ENCODE measurements at places on chromosomes 7 and 10.
A peak's percentile ranks its signal among the peaks of the same experiment; 100 is the strongest.

DNA sequence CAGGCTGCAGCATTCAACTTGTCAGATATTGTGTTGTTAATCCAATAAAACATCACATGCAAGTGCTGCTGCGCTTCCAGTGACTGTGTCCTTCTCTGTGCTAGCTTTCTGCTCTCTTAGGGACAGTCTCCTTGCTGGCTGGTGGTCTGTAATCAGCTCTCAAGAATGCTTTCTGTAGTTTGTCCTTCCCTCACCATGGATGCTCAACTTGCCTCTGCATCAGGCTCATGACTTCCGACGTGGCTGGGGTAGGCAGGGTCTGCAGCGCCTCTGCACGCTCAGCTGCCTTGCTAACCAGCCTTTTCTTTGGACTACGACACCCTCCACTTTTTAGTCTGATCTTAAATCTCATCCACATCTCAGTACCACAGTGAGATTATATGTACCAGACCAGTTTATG, 58.3 kb downstream of the MMRN2 start:
- no peak for DNase-seq

GRCh38 chr10:63798599-63799498, 277.6 kb downstream of the REEP3 start:
- peak; percentile 72 for DNase-seq

DNA sequence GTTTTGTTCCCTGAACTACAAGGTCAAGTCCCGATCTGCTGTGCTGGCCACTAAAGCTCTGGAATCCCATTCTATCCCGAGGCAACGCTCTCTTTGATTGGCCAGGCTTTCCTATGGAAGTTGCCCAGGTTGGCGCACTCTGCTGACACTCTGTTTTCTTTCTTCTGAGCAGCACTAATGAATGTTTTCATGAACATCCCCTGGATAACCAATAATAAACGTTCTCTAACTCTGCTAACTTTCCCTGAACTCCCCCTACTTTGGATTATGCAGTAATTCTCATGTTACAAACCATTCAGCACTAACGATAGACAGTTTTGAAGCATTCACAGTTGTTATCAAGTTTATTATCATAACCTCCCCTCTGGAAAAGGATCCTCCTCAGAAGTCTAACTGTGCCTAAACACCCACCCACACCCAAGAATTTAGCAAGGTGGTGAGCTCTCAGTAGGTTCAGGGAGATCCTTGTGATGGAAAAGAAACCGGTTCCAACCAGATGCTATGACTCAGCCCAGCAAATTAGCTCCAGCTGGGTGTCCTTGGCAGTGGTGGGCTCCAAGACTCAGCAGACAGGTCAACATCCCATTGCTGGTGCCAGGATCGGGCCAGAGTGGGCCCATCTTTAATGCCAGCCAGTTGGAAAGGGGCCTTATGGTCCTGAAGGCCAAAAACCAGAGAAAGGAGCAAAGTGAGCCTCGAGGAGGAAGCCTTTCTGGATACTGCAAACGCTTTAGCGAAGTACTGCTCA, 68.4 kb downstream of the CREB3L2 start:
- no peak for DNase-seq

GRCh38 chr7:108254259-108254658, 124.1 kb upstream of the LAMB4 start:
- no peak for DNase-seq

DNA sequence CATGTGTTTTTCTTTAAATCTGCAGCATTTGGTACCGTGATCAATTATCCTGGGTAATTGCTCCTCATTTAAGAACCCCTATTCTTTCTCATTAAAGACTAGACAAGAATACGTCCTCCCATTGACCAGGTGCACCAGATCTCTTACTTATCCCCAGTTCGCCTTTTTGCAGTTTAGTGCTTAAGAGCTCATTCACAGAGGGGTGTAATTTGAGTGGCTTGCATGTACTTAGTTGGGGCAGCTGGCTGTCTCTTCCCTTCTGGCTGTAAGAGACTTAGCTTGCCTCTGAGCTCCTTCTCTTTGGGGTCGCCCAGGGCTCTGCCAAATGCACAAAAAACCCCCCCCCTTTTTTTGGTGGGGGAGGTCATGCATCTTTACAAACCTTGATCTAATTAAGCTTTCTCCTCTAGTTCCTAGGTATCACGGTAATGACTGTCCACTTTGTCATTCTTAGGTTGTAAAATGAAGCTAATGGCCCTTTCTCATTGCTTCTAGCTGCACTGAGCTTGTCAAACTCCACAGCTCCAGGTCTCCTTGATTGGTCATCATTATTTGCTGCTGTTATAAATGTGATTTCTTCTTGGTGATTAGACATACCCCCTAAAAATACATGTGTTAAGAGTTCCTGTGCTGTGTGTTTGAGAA, 26.3 kb downstream of the GAD2 start:
- DNase-seq: no peak

DNA sequence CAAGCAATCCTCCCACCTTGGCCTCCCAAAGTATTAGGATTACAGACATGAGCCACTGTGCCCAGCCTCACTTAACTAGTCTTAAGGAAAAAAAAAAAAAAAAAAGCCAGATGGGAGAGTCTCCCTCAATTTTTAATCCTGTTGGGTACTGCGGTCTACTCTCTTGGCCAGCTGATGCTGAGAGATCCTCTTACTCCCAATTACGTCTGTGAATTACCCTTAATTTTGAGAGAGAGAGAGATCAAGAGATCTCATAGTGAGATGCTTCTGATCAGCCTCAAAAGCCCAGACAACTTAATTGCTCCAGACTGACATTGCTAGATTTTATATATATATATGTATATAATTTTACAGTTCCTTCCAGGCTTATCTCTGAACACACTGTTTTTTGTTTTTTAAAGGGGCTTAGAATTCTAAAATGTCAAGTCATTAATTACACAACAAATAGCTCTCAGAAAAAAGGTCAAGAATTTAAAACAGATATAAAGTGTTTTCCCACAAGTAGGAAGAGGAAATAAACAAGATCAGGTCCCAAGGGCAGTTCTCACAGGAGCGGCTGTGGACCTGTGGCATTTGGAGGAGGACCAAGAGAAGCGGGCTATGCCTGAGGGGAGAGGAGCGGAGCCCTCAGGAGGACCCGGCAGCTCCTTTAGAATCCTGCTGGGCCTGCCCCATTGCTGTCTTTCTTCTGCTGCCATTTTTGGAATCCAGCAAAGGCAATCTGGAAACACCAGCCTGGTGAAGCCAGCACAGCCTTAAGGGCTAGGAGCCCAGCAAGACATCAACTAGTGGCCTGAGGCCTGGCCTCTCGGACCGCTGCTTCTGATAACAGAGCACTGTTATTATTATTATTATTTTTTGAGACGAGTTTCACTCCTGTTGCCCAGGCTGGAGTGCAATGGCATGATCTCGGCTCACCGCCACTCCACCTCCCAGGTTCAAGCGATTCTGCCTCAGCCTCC, 30.1 kb downstream of the DENND2A start:
- DNase-seq: no peak
